ENCODE measurements at places on chromosomes 6 and 20.

GRCh38 chr6:29675561-29675960, 5.4 kb downstream of the ZFP57 start:
- DNase-seq: no peak

DNA sequence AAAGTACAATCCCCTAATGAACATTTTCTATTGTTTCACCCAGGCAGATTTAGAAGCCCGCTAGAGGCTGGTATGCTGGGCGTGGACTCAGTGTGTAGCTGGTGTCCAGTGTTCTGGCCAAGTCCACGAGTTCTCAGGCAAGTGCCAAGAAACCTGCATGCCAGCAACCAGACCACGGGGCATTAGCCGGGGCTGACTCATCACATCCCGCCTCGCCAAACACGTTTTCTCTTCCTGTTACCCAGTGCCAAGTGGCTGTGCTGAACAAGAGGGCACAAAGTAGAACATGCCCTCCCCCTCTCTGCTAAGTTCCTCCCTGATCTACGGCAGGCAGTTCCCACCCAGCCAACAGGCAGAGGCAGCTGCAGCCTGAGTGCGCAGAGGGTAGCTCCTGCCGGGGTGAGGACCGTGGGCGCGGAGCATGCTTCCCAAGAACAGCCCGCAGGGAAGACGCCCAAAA, 29.6 kb downstream of the RAMACL start:
- no peak for DNase-seq

- DNase-seq: no peak
Measured at GRCh38 chr20:56769921-56770600, 141.0 kb downstream of the TFAP2C start.

DNA sequence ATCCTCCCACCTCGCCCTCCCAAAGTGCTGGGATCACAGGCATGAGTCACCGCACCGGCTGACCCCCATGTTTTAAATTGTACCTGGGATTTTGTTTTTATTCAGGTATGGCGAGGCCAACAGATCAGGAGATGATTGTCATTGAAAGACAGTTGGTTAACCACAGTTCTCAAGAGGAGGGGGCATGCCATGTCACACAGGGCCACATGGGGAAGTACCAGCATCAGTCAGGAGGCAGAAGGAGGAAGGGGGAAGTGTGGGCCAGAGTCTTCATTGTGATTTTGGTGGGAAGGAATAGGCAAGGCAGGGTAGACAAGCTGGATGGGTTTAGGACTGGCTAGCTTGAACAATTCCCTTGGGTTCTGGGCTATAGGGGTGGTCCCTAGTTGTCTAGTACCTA, 9.9 kb upstream of the MMP9 start:
- no peak for DNase-seq

DNA sequence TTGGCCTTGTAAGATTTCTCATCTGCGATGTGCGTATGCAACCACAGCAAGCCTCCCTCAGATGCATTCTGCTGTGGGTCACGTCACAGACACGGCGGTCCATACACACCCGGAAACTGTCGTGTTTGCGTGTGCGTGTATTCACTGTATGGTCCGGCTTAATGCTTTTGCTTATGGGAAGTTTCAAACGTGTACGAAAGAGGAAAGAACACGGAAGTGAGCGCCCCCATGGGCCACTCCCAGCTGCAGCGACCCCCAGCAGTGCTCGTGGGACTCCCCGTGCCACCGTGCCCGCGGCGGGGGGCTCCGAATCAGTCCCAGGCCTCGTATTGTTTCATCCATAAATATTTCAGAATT, 10.2 kb downstream of the DLL1 start:
- no peak for DNase-seq

DNA sequence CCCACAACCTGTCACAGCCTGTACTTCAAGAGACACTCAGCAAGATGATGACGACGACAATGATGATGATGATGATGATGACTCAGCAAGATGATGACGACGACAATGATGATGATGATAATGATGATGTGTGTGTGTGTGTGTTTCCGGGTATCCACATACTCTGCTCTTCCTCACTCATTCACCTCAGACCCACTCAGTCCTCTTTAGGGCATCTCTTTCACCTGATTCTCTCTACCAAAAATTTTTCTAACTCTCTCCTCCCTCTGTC, 1.2 kb upstream of the EIF6 start:
- DNase-seq: no peak

DNA sequence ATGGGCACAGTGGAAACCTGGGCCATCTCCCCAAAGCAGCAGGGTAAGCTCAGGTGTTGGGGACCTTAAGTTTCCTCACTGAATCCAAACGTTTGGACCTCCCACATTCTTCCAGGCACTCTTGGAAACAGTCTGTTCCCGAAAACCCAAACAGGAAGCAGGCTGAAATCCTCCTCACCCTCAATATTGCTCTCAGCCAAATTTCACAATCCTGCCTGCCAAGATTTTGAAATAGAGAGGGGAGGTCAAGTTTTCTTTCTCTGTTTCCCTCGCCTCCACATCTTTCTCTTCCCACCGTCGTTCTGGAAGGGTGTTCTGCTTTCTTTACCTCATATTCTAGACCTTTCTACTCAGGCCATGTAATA, 392.0 kb upstream of the SASH1 start:
- no peak for DNase-seq

DNA sequence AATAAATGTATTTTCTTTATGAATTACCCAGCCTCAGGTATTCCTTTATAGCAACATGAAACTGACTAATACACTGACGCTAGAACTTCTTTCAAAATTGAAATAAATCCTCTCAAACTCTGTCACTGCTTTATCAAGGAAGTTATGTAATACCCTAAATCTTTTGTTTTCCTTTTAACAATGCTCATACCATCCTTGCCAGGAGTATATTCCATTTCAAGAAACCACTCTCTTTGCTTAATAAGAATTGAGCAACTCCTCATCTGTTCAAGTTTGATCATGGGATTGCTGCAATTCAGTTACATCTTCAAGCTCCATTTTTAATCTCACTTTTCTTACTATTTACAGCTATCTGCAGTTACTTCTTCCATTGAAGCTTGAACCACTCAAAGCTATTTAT, 707.6 kb upstream of the MARCKS start:
- no peak for DNase-seq

DNA sequence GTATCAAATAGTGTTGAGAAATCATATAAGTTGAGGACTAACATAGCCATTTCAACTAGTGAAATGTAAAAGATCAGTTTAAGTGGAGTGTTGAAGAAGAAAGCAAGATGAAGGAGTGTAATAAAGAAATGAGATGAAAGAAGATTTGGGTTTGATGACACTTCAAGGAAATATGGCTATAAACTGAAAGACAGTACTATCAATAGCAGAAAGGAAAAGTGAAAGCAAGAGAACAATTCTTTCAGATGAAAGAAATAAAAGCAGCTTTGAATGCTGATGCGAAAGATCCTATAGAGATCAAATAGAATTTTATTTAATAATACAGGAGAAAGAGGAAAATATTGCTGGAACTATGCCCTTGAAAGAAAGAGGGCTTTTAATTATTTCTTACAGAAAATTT, 92.8 kb upstream of the PRSS16 start:
- no peak for DNase-seq

DNA sequence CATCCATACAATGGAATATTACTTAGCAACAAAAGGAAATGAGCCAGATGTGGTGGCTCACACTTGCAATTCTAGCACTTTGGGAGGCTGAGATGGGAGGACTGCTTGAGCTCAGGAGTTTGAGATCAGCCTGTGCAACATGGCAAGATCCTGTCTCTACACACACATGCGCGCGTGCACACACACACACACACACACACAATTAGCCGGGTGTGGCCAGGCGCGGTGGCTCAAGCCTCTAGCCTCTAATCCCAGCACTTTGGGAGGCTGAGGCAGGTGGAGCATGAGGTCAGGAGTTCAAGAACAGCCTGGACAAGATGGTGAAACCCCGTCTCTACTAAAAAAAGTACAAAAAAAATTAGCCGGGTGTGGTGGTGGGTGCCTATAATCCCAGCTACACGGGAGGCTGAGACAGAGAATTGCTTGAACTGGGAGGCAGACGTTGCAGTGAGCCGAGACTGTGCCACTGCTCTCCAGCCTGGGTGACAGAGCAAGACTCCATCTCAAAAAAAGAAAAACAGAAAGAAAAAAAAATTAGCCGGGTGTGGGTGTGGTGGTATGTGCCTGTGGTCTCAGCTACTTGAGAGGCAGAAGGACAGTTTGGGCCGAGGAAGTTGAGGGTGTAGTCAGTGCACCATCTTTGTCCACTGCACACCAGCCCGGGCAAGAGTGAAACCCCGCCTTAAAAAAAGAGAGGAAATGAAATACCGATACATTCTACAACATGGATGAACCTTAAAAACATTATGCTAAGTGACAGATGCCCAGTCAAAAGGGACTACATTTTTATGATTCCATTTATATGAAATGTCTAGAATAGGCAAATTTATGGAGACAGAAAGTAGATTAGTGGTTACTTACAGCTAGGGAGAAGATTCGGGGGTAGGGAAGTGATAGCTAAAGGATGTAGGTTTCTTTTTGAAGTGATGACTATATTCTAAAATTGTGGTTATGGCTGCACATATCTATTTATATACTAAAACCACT, 52.5 kb downstream of the RBL1 start:
- no peak for DNase-seq

- DNase-seq: no peak
Measured at GRCh38 chr6:14713008-14713960, 532.6 kb upstream of the JARID2 start.

GRCh38 chr6:39891976-39892375, 42.3 kb downstream of the MOCS1 start:
- DNase-seq: no peak

GRCh38 chr6:84052204-84052882, 18.8 kb downstream of the MRAP2 start:
- no peak for DNase-seq

- DNase-seq: no peak
Measured at GRCh38 chr20:51660672-51661608, 107.2 kb downstream of the ATP9A start.

DNA sequence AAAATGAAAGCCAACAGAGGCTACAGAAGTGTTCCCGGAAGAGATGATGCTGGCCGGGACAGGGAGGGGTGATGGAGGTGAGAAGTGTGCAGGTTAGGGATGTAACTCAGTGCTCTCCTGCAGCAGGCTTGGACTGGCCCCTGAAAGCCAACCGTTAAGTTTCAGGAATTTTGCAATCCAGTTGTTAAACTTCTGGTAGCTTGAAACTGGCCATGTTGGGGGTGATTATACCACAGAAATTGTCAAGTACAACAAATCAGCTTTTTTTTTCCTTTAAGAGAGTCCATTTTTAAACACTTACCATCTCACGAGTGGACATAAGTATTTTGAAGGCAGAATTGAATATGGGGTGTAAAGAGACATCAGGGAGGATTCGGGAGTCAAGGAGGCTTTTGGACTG, 8.8 kb upstream of the SIRPB1 start:
- no peak for DNase-seq

DNA sequence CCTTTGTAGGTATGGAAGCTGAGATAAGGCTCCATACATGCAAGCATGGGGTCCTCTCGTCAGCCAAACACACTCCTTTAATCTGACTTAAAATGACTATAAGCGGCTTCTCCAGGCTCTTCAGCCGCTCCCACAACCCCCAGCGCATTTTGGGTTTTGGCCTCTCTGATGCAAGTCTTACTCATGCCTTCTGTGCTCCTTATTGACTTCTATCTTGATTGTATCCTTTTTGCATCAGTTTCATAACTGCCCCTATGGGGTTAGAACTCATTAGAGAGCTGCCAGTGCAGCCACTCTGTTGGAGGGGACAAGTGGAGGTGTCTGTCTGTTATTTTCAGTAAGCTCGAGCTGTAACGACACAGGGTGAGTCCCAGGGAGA, 70.1 kb upstream of the TAB2 start:
- no peak for DNase-seq

DNA sequence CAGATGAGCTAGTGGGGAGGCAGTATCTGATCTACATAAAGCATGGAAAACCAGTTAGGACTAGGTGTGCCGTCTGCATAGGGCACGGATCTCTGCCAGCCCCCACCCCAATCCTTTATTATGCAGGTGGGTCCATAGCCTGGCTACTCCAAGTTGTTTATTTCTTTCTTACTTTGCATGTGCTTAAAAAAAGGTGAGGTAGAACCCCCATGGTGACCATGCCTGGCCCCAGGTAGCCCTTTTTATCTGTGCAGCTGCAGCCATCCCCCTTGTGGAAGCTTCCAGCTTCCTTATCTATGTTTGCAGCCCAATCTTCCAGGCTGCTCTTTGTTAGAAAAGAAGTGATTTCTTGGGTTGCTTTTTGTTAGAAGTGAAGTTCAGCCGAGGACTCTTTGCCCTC, 9.0 kb upstream of the TREM2 start:
- DNase-seq: no peak

- DNase-seq: no peak
Measured at GRCh38 chr6:107192830-107193229, 77.5 kb upstream of the BEND3 start.

DNA sequence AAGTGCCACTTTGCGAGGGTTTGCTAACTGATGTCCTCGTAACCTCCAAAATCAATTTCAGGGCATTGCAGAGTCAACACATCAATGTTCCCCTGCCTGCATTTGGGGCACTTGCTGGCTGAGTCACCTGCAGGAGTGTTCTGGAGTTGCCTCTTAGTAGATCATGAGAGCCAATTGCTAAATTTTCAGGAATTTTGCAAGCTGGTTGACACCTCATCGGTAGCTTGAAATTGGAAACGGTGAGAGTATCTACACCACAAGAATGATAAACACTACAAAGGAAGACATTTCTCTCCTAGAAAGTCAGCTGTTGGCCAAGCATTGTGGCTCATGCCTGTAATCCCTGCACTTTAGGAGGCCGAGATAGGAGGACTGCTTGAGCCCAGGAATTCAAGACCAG, 10.8 kb upstream of the BFSP1 start:
- no peak for DNase-seq

- DNase-seq: no peak
Measured at GRCh38 chr6:117232196-117232595, 33.2 kb upstream of the VGLL2 start.

DNA sequence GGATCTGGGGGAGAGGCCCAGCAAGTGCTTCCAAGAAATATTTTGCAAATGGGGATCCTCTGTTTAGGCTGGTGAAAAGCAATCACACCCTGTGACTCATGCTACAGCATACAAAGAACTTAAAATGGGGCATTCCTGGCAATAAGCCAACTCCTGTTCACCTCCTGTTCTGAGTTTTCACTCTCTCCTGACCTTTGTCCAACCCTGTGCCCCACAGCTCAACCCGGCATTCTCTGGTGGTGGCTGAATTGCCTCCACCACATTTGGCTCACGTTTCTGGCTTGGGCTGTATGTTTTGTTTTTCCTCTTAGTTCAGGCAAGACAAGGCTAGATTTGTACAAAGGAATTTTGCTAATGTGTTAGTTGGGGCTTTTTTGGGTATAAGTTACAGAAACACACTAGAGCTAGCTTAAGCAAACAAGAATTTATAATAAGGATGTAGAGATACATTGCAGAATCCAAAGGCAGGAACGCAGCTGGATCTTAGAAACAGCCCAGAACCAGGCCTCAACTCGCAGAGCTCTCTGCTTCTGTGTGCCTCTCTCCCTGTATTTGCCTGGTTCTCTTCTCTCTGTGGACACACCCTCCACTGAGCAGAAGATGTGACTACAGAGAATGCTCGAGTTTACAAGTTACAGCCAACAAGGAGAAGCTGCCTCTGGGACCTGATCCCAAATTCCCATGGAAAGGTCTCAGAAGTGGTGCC, 9.4 kb downstream of the ABCC10 start:
- no peak for DNase-seq

GRCh38 chr20:34629904-34630303, 47.0 kb downstream of the PIGU start:
- DNase-seq: no peak
